Left cardiac atrium (tissue), 4 donors: ENCODE measurements at places on chromosomes 4 and X. TPM values are rescaled to one million over a fixed set of nuclear protein-coding genes. Genes with fewer than 3 reads are reported as not detected.

DNA sequence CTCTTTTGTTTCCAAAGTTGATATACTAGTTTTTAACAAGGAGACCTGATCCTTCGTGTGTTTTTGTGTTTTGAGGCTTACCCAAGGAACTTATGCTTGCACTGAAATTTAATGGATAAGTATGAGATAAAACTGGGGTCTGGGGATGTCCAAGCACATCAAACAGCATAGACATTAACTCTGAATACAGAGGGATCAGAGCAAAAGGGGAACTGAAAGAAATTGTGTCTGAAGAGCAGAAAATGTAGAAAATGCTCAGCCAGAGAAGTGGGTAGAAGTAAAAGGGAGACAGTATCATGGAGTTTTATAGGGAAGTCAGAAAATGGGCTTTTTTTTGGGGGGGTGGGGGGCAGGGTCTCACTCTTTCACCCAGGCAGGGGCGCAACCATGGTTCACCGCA is 695.4 kb downstream of the ARAP2 start:
- no peak for DNase-seq

DNA sequence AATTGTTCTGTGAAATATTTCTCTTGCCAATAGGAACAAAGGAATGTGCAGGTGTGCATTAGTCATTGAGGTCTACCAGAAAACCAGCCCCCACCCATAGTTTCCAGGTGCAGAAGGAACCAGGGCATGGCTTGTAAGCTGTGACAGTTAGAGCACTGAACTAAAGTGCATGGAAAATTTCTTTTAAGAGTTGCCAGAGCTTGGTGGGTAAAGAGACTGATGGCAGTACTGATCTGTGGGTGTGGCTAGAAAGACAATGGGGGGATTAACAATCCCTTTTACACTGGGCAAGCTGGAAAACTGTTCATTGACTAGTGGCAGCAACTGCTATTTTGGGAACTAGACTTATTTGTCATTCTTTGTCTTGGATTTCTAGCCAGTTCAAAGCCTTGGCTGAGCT is 326.9 kb downstream of the PCDH19 start:
- no peak for DNase-seq

GRCh38 chr4:10336471-10336870 is 120.8 kb downstream of the ZNF518B start:
- DNase-seq = no peak

XAGE1A gene
- not detected for total RNA-seq

SPIN2A gene
- 0.44 TPM for total RNA-seq

IL3RA gene
- total RNA-seq = 8.0 TPM

MAGED4 gene
- 1.3 TPM for total RNA-seq
